T-helper 1 cell (primary cell): ENCODE measurements at places on chromosomes 16 and 17.

- peak; percentile 54 for DNase-seq
These were observed 8.7 kb downstream of the CLUAP1 start for GRCh38 chr16:3509470-3509928.

GRCh38 chr17:81324851-81325713, 30.0 kb upstream of the SLC38A10 start:
- no peak for DNase-seq

DNA sequence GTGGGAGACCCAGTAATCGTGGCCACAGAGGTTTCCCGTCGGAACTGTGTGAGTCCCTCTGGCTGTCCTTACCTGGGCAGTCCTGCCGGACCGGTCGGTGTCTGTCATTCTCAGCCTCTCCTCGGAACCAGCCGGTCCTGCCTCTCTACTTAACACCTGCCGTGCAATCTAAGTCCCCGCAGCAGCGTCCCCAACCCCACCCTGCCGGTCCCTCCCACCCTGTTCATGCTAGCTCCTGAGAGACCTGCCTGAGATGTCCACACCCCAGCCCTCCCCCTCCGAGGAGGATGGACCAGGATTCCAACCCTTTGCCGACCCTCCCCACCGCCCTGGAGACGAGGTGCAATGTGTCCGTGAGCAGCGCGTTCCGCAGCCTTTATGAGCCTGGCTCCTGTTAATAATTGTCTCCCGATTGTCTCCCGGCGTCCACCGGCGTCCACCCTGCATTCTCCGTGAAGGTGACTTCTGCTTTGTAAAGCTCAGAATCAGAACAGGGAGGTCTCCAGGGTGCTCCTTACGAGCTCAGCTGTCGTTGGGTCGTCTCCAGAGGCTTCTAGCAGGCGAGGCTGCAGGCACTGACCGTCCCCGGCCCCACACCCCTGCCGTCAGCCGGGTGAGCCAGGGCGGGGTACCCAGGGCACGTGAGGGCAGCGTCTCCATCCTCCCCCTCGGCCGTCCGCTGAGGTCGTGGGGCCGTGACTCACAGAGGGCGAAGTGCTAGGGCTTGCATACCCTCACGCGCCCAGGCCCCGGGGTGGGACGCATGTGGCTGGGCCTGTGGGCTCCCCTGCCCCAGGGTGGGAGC, 10.1 kb downstream of the METRNL start:
- no peak for DNase-seq

DNA sequence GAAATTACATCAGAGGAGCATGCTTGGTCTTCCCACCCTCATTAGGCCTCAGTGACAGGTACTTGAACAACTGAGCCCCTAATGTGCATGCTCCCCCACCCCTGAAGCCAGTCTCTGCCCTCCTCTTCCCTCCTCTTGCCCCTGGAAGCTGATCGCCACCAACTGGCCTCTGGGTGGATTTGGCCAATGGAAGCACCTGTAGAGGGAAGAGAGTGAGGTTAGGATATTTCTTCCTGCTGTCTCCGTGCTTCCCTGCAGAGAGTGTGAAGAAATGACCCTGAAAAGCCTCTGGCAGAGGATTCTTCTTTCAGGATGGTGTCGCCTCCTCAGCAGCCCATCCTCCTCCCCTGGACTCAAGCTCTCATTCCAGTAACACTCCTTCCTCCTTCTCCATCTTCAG, 5.9 kb upstream of the CBLN1 start:
- DNase-seq: no peak

DNA sequence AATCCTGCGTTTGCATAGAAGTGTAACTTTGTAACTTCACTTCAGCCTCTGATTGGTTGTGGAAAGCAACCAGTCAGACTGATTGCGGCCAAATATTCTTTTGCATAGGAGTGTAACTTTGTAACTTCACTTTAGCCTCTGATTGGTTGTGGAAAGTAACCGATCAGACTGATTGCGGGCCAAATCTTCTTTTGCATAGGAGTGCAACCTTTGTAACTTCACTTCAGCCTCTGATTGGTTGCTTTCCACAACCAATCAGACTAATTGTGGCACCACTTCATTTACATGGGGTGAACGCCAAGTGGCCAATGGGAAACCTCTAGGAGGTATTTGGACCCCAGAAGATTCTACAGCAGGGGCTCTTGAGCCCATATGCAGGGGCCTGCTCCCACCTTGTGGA, 1.8 kb upstream of the TMEM98 start:
- no peak for DNase-seq

DNA sequence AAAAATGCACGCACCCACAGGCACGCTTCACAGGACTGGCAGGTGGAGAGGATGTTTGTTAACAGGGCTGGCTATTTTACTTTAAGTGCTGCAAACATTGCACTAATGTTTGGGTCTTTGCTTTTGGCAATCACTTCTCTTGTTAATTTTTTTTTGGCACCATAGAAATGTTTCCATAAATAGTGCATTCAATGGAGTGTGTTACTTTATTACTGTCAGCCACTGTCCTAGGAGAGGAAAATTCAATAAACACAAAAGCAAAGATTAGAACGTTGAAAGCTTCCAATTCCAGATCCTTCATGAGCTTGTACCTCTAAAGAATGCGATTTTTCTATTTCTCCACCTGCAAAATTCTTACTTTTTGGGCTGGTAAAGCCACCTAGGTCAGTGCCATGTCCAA, 743.5 kb downstream of the WWOX start:
- no peak for DNase-seq

- DNase-seq: peak; percentile 49
These were observed 189.2 kb upstream of the AXIN2 start for GRCh38 chr17:65750631-65751115.

GRCh38 chr17:76676629-76677028, 33.1 kb upstream of the ST6GALNAC1 start:
- DNase-seq: no peak

GRCh38 chr17:67365738-67366192, 612 bp downstream of the PSMD12 start:
- DNase-seq: no peak

DNA sequence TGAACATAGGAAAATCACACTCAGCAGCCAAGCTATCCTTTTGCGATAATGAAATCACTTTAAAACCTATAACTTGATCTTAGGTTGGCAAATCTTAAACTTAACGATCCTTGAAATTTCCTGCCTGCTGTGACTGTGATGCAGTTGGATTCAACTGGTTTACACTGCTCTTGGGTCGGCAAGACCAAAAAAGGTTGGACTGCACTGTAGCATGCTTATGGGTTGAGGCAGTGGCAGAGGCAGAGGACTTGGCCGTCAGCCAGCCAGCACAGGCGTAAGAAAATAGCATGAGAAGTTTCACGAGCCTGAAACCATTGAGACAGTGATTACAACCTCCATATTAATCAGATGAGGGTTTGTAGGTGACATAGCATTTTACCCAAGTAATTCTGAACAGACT, 21.4 kb downstream of the WSB1 start:
- DNase-seq: no peak

GRCh38 chr16:50741225-50741780, 583 bp upstream of the CYLD start:
- no peak for DNase-seq

DNA sequence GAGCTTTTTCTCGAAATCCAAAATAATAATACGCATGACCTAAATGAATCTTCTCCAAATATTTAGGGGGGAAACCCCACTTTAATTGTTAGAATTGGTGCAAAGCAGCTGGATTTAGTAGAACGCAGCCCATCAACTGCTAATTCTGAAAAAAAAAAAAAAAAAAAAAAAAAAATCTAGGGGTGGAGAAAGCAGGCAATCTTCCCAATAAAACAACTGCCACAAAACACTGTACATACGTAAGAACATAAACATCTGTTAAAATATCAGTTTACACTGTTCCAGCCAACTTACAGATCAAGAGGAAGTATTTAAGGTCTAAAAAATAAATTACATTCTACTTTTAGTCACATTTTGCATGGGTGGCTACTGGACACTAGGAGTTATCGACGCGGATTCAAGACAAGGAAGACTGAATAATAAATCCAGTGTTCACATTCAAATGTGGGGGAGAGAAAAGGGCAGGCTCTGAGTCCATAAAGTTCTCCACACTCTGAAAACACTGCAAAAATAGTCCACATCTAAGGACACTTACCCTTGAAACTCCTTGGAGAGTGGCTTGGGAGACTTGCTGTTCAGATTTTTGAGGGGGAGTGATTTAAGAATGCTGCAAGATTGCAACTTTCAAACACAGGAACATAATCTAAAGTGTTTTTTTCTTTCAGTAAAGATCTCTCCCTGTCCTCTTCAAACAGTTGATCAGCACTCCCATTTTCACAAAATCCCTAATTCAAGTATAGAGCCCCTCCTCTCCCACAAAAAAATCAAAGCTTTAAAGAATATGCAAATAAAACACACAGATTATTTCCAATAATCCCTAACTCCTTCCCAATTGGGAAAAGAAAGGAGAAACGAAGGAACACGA, 1.3 kb downstream of the APPBP2 start:
- no peak for DNase-seq

DNA sequence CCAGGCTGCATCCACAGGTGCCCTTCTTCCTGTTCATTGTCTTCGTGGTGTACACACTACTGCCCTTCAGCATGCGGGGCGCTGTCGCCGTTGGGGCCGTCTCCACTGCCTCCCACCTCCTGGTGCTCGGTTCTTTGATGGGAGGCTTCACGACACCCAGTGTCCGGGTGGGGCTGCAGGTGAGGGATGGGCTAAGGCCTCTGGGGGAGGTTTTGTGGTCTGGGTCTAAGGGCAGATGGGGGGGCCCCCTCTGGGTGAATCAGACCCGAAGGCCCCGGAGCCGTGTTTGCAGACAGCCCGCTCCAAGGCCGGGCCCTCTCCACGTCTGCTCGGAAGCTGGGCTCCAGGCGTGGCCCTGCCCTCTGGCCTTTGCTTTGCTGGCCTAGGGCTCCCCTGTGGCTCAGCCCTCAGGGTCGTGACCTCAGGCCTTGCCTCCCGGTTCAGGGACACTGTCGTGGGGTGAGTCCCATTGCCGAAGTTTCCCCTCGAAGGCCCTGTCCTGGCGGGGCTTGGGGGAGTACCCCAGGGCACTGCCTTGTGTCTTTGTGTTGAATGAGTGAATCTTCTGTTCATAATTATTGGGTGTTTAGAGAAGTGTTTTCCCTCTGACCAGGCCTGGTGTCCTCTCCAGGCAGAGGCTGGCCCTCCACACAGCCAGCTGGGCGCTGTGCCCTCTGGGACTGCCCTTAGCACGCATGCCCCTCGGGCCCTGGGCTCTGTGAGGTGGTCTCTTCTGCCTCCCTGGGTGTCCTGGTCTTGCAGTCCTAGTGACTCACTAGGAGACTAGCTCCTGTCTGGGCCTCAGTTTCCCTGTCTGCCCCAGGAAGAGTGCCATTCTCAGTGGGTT, 25.6 kb downstream of the ADCY7 start:
- no peak for DNase-seq

DNA sequence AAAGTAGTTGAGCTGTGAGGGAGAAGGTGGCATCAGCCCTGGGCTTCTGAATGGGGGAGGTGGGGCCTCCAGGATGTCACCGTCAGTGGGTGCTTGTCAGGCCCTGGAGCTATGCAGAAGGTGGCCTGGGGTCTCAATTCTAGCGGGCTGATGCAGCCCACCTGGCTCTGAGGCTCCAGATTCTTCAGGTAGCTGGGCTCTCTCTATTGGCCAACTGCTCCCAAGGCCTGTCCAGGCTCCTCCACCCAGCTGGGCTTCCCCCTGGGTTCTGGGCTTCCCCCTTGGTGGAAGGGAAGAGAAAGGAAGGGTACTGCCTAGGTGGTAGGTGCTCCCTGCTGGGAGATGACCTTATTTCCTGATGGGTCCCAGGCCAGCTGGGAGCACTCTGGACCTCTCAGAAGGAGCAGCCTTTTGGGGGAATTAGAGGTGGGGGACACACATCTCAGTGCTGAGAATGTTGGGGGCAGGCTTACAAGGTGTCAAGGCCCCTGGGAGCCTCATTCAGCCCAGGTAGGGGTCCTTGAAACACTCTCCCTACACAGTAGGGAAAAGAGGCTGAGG, 1728.3 kb downstream of the TP53TG3F start:
- DNase-seq: no peak

- DNase-seq: no peak
These were observed 4.9 kb downstream of the IQCK start for GRCh38 chr16:19722981-19723380.

DNA sequence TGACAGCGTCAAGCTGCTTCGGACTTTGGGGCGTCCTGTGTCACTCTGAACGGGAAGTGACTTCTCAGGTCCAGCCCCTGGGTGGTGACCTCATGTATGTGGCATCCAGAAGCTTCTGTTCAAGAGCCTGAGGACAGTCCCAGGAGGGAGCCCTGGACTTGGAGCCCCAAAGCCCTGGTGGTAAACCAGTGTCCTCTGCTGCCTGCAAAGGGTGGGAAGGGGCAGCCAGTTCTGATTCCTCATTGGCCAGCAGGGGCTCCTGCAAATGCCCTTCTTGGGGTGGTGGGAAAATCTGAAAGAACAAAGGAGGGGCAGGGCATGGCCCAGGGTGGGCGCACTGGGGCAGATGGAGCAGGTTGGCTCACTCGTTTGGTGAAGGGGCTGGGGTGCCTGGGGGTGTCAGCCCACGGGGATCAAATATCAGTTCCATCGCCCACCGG, 1.6 kb downstream of the OSGIN1 start:
- DNase-seq: no peak

GRCh38 chr17:67248291-67248690, 3.3 kb upstream of the HELZ start:
- DNase-seq: no peak

DNA sequence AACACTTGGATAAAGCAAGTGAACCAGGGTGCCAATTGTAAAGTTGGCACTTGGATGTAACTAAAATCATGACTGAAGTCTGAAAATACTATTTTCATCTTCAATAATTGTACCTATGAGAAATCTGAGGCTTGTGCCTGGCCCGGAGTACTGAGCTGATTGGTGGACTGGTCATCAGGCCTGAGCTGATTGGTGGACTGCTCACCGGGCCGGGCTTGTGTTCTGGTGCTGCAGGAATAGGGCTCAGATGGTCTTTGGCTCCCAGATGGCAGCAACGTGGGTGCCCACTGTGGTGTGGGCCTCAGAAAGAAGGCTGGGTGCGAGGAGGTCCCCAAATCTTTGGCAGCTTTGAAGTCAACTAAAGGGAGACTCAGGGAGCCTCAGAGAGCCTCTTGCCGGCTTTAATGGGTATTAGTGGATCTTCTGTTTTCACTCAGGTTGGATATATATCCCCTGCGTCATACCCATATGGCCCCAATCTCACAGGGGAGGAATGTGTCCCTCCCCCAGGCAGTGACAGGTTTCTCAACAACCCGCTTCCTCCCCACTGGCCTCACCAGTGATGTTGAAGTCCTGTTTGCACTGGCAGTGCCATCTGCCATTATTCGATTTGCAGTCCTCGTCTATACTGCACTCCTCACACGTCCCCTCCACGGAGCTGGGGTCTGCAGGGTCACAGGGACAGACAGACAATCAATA, 4.7 kb downstream of the UMOD start:
- no peak for DNase-seq

GRCh38 chr17:66228887-66229782, at the start of gene APOH:
APOH (minus strand) TSS chr17:66229415; CDS start chr17:66229379, 36 bp downstream.
- DNase-seq: no peak

GRCh38 chr17:15478845-15479244, 11.4 kb upstream of the CDRT4 start:
- DNase-seq: no peak

DNA sequence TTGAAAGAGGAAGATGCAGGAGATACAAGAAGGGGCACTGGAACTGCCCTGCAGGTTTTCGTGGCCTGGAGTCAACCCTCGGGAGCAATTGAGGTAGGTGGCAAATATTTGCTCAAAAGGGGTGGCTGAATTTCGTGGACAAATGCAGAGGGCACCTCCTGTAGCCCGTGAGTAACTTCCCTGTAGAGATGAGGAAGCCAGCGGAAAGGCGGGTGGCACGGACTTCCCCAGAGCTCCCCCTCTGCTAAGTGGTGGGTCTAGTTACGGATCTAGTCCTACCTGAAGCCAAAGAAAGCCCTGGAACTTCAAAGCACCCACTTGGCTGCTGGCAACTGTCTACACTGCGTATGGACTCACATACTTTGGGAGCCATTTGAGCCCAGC, 1.0 kb upstream of the ATP2C2 start:
- no peak for DNase-seq

GRCh38 chr16:19835968-19836421, 48.7 kb downstream of the GPRC5B start:
- DNase-seq: no peak
